ENCODE measurements at places on chromosomes 5 and 9.

DNA sequence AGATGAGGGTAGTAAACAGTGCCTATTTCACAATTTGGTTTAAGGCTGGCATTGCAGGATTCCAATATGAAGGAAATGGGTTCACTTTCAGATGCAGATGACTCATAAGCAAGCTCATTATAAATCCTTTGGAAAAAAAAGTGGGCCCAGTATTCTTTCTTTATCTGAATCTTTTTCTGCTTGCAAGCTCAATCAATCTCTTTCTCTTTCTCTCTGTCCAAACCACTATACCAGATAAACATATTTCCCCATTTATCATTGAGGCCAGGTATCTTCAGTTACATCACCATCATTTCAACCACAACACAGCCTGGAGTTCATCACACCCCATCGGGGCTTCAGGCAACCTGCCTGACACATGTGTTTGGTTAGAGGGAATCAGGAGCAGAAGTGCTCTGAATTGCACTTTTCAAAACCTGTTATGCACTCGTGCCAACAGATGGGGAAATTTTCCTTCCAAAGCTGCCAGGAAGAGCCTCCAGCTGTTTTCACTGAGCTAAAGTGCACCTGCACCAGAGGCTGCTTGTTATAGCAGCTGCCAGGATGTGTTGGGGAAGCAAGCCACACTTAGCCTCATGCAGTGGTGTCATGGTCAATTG lies 30.0 kb upstream of the MAMDC2 start:
- no peak for DNase-seq

GRCh38 chr5:132493241-132493640 lies 2.7 kb upstream of the IRF1 start:
- DNase-seq = peak; percentile 23

- DNase-seq = no peak
Measured at GRCh38 chr5:109373932-109374331, 35.8 kb downstream of the PJA2 start.

GRCh38 chr5:106822851-106823250 lies 847.9 kb downstream of the EFNA5 start:
- DNase-seq = no peak

DNA sequence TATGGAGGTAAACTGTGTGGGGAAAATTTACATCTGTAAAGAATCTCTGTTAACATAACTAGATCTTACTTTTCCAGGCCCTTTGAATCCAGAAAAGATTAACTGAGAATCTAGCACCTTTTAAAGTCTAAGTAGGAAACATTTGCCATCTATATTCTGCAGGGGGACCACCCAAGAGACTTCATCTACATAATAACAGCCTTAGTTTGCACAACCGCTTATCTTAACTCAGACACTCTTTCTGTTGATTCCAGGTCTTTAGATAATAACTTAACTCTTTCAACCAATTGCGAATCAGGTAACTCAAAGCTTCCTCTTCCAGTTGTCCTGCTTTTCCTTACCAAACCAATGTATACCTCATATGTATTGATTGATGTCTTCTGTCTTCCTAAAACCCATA lies 53.4 kb downstream of the GDNF start:
- DNase-seq = no peak

DNA sequence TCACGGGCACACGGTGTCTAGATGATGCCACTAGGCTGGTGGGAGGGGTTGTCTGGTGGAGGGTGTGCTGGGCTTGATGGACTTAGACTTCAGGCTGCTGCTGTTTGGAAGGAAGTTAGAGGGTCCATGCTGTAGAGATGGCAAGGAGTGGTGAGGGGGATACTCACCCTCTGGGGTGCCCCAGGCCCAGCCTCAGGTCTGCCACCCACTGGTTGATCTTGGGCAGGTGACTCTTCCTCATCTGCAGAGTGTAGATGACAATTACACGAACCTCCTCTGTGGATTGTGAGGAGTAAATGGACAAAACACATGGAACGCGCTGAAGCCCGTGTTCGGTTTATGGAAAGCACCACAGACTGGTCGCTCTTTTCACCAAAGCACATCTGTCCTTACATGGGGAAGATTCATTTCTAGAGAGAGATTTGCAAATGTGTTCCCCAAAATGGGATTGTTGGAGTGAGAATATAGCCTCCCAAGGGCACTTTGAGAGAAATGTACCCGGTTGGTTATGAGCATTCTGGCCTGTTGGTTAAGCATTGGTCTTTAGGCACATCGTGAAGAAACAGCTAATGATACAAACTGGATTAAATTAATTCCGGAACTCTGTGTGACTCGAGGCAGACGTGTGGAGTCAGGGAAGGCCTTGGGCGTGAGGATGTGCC lies 58.2 kb downstream of the ZNF618 start:
- peak; percentile 28 for DNase-seq

DNA sequence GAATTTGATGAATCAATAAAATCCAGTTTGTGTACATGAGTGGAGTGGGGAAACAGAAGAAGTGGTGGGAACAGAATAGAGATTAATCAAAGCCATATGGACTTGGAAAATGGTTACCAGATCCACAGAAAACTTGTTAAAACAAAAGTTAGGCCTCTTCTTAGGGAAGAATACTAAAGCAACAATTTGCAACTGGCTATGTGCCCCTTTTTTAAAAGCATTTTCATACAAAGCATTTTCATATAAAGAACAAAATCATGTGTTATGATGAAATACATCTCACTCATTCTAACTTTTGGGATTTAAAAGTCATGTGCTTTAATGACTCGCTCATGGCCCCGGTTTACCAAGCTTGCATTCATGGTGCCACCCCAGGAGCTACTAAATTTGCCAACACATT lies 276.9 kb downstream of the EFNA5 start:
- no peak for DNase-seq

GRCh38 chr9:74576176-74576575 lies 79.0 kb downstream of the RORB start:
- DNase-seq = no peak

DNA sequence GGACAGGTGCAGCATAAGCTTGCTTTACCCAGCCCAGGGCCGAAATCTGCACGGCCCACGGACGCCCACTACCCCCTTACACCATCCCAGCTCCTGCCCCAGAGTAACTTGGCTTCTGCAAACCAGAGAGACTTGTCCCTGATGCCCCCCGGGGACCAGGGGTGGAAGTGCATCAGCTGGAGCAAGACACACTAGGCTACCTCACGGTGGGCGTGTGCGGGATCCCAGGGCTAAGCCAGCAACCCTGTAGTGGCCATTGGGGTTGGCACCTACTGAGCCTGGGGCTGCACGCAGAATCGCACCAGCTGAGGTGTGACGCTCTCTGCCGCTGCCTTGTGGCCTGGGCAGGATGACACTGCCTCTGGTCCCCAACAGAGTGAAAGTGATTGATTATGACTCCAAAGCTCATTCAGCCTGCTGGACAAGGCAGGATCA lies 6.1 kb upstream of the ZNF79 start:
- no peak for DNase-seq

GRCh38 chr9:14341437-14342122 lies 27.6 kb upstream of the NFIB start:
- DNase-seq = no peak

- no peak for DNase-seq
Measured at GRCh38 chr5:109876030-109876725, 186.5 kb downstream of the MAN2A1 start.

DNA sequence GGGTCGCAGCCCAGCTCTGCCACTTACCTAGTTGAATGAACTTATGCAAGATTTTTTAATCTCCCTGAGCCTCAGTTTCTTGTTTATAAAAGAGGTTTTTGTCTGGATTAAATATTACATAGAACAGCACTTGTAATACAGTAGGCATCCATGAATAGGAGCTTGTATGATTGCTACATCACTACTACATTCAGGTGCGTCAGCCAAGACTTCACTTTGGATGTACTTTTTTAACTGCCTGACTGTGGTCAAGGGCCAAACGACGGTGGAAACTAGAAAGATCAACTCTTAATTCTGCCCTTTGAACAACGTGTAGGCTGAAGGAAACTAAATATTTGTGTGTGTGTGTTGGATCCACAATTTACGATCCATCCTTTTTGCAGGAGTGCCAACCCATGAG lies 172.8 kb downstream of the RFK start:
- no peak for DNase-seq

- no peak for DNase-seq
Measured at GRCh38 chr9:92564504-92564903, 28.7 kb upstream of the ECM2 start.

- no peak for DNase-seq
Measured at GRCh38 chr9:6969805-6970204, 212.0 kb downstream of the KDM4C start.

GRCh38 chr5:10685115-10685521 lies 75.9 kb downstream of the DAP start:
- no peak for DNase-seq

- DNase-seq = no peak
Measured at GRCh38 chr9:99855467-99856176, 33.9 kb downstream of the NR4A3 start.

DNA sequence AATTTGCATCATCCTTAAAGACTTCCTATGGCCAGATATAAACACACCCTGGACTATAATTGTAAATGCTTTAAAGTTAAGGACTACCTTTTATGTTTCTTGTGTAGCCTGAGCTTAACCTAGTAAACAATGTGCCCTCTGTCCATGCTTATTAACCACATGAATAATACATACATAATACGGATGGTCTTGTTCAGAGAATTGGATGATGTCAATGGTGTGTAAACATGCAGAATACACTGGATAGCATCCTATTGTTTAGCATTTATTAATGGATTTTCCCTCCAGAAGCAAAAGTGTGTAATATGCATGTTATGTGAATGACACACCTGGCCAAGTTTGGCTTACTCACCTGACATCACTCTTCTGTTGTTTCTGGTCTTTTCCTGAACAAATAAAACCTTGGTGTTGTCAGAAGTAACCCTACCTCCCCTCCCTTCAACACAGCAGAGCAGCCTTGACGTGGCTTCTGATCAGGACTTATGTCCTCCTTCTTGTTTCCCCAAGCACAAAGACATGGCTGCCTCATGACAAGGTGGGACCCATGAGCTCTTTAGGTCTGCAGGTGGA lies 517.9 kb downstream of the MTRR start:
- no peak for DNase-seq

DNA sequence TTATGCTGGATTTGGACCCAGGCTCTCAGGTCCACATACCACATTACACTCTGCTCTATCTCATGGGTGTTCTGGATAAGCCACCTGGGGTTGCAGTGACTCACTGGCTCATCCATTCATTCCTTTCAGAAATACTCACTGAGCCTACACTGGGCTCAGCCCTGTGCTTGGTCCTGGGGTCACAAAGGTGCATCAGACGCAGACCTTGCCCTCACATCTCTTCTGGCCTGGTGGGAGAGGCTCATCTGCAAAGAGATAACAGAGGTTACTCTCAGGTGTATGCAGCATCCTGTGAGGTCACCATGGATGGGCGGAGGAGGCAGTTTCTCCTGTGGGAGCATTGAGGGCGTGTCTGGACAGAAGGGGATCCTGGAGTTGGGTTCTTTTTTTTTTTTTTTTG lies 12.1 kb downstream of the CDHR2 start:
- DNase-seq = no peak

DNA sequence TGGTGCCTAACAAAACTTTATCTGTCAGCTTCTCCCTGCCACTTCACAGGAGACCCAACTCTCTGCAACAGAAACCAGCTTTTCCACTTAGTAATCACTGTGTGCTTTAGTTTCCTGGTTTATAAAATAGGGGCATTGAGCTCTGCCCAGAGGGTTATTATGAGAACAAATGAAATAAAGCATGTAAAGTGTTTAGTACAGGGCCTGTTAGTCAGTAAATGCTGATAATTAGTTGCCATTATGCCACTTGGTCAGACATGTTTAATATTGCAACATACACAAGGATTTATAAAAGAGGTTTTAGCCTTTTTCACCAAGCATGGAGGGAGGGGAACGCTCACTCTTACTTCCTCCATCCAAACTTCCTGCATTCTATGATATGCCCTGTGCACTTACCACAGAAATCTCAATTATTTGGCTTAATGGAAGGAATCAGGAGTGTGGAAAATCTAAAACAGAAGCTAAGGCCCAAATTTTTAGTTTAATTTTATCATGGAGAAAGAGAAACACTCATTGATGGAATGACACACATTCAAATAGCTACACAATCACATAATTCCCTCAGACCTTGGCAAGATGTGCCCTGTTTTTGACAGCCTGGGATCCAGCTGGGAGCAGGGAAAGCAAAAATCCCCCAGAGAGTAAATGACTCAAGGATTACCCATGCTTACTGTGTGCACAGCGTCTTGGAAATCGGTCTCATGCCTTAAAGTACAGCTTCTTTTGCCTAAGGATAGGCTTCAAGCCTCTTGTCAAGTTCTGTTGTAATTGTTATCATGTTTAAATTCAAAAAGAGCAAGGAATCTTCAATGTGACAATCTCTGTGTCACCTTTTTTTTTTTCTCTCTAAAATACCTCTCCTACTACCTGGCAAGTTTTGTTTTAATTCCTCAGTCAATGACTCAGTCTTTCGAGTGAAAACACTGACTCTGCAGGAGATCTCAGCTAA lies 34.0 kb downstream of the ZNF474 start:
- no peak for DNase-seq

- no peak for DNase-seq
Measured at GRCh38 chr5:29051509-29051908, 2013.1 kb upstream of the CDH9 start.

DNA sequence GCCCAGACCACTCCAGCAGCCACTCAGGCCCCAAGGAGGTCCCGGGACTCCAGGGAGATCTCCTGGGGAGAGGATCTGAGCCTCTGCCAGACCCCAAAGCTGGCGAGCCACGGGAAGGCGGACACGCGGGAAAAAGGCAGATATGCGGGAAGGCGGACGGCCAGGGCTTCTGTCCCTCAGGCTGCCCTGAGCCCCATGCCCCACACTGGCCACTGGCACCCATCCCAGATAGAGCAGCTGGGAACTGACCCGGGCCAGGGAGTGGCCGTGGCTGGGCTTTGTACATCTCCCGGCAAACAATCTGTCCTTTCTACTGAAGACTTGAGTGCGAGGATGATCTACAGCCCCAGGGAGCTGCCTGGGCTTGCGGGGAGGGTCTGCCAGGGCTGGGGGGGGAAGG lies 21.1 kb upstream of the NOTCH1 start:
- no peak for DNase-seq

DNA sequence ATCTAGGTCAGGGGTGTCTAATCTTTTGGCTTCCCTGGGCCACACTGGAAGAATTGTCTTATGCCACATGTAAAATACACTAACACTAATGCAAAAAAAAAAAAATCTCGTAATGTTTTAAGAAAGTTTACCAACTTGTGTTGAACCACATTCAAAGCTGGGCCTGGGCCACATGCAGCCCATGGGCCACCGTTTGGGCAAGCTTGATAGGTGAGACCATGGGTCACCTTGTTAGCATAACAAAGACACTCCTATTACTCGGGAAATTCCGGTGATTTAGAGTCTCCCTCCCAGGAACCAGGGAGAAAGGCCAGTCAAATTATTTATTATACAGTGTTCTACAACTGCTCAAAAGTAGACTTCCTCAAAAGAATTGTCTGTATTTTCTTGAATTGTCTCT lies 12.7 kb downstream of the RECK start:
- no peak for DNase-seq

DNA sequence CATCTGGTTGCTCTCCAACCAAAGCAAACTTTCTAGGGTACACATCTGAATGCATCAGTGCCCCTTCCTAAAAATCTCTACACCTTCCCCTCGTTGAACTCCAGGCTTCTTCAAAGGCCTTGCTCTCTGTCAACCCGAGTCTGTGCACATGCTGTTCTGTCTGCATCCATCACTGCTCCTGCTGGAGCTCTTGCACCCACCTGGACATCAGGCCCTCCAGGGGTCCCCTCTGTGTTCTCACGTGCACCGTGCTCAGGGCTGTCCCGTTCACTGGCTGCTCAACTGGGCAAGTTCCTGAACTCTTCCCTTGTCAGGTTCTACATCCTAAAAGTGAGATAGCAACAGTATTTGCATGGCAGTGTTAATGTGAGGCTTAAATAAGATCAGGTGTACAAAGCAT lies 62.7 kb upstream of the ANGPTL2 start:
- DNase-seq = no peak

Data from ecto neural progenitor cell (in vitro differentiated cells).